Activated CD4-positive, alpha-beta T cell treated with anti-CD3 and anti-CD28 coated beads, Interleukin-2, amount 50 U/mL, for 16 hours (primary cell): ENCODE measurements at places on chromosomes 12 and 14.
A peak's percentile ranks its signal among the peaks of the same experiment; 100 is the strongest.

GRCh38 chr12:3305464-3305863 is 185.5 kb upstream of the PRMT8 start:
- no peak for DNase-seq

GRCh38 chr14:48786498-48786897 is 799.7 kb downstream of the RPS29 start:
- no peak for DNase-seq

DNA sequence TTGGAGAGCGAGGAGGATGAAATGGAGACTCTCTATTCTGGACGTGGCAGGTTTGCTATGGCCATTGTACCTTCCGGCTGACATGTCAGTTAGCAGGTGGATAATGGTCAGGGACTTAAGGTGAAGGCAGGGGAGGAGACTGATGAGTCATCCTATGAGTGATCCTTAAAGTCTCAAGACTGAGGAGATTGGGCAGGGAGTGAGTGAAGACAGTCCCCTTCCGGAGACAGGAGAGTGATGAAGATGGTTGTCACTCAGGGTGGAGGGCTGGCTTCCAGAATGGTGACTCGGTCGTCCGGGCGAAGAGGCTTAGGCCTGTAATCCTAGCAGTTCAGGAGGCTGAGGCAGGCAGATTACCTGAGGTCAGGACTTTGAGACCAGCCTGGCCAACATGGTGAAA is 49.8 kb upstream of the CCDC63 start:
- DNase-seq = no peak

DNA sequence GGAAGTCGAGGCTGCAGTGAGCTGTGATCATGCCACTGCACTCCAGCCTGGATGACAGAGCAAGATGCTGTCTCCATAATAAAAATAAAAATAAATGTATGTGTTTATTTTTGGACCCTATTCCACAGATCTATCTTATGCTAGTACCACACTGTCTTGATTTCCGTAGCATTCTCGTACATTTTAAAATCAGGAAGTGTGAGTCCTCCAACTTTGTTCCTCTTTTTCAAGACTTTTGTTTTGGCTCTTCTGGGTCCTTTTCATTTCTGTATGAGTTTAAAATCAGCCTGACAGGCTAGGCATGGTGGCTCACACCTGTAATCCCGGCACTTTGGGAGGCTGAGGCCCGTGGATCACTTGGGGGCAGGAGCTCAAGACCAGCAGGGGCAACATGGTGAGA is 25.8 kb downstream of the DAO start:
- no peak for DNase-seq

- DNase-seq = no peak
Measured at GRCh38 chr12:87363497-87364084, 665.6 kb downstream of the C12orf50 start.

DNA sequence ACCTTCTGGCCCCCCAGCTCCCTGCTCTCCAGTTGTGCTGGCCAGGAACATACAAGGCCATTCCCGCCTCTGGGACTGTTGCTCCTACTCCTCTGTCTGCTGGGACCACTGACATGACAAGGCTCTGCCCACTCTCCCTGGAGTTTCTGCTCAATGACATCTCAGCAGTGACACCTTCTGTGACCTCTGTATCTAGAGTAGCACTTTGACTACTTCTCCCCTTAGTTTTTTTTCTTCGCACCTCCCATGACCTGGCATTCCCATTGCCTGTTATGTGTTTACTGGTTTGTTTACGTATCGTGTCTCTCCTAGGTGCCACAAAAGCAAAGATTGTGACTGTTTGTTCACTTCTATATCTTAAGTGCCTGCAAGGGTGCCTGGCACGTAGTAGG is 40.1 kb upstream of the TMEM263 start:
- DNase-seq = no peak

GRCh38 chr12:115394496-115395220 is 710.7 kb upstream of the TBX3 start:
- DNase-seq = no peak

GRCh38 chr12:10358131-10358530 is 31.7 kb downstream of the KLRK1 start:
- no peak for DNase-seq

- peak; percentile 48 for DNase-seq
Measured at GRCh38 chr12:76470028-76470939, 89.3 kb downstream of the OSBPL8 start.

DNA sequence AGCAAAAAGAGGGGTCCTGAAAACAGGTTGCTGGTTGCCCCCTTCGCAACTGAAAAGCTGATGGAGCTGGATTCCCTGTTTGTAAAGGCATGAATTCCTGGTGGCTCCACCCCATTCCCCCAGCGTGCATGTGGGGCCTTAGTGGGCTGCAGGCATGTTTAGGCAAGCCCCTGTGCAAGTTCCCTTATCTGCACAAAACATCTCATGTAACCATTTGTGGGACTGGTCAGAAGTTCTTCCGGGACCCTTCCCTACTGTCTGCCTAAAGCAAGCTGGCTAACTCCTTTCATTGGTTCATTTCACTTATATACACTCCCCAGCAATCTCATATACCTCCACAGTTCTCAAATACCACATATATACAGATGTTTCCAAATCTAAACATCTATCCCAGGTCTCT is 24.0 kb upstream of the HIGD1C start:
- no peak for DNase-seq

DNA sequence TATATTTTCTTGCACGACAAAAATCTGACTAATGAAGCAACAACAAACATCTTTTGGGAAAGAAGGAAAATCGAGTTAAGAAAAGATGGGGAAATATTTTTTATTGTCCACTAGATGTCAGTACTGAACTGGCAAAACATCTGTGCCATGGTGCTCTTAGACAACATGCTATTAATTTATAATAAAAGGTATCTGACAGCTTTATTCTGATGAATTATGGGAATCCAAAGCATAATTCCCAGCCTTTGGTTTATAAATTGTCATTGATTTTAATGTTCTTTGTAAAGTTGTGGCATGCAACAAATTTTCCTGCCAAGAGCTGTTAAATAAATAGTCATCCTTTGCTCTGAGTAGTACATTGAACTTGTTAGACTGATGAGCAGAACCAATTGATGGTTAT is 231.2 kb downstream of the ETNK1 start:
- peak; percentile 7 for DNase-seq

- DNase-seq = peak; percentile 3
Measured at GRCh38 chr14:47917344-47917954, 242.0 kb upstream of the MDGA2 start.

DNA sequence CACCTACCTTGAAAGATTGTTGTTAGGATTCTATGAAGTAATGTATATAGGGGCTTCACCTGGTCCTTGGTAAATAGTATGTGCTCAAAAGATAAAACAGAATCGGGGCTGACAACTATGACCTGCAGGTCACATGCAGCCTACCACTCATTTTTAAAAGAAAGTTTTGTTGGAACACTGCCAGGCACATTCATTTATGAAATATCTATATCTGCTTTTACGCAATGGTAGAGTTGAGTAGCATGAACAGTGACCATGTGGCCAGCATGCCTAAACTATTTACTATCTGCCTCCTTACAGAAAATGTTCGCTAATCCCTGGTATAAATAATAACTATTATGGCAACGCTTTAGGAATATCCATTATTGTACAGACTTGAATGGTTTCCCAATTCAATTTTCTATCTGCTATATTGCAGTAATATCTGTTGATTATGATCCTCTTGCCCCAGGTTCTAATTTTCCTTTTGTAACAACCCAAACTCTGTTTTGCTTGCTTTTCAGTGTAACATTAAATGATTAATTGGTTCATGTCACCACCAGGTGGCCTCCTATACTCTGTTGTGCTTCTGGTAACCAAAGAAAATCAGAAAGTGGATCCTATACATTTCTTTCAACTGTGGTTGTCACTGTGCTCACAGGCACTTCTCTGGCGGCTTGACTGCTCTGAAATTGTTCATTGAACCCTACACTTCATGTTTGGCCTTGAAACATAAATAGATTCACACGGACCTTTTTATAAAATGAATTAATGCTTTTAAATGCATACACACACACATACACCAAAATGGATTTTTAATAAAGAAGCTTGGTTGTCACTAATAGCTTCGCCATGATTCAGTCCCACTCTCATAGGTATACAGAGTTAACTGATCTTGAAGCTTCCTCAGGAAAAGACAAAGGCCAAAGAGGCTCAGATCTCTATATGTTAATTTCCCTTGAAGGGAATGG is 227.7 kb upstream of the NPAS3 start:
- DNase-seq = peak; percentile 26

GRCh38 chr14:104603711-104604401 is 716 bp downstream of the TMEM179 start:
- DNase-seq = no peak

DNA sequence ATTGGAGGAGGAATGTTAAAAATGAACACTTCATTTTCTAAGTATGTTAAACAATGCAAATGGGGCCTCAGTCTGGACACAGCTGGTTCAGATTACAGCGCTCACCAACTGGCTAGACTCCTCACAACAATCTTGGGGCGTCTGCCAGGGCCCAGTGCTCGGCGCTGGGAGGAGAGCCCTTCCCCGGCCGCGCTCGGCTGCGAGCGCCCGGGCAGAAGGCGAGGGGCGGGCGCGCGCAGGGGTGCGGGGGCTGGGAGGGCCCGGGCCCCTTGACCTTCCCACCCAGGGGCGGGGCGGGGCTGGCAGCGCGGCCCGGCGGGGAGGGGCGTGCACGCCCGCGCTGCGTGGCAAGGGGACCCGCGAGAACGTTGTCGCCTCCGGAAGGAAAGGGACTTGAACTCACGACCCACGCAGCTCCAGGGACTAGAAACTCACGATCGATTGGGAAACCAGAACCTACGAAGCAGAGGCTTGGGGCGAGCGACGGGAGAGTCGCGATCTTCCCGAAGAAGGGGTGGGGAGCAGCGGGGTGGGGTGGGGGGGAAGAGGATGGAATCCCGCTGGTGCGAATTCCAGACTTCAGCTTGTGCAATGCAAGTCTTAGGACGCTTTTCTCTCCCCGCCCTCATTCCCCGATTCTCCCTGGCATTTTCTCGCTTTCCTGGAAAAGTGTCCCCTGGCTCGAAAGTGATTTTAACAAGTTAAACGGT is at the start of gene FBLN5:
FBLN5 (minus strand) TSS at position 220 of the 710 bp plus-strand sequence. CDS start 465 bp downstream, outside the sequence.
- DNase-seq = peak; percentile 33

DNA sequence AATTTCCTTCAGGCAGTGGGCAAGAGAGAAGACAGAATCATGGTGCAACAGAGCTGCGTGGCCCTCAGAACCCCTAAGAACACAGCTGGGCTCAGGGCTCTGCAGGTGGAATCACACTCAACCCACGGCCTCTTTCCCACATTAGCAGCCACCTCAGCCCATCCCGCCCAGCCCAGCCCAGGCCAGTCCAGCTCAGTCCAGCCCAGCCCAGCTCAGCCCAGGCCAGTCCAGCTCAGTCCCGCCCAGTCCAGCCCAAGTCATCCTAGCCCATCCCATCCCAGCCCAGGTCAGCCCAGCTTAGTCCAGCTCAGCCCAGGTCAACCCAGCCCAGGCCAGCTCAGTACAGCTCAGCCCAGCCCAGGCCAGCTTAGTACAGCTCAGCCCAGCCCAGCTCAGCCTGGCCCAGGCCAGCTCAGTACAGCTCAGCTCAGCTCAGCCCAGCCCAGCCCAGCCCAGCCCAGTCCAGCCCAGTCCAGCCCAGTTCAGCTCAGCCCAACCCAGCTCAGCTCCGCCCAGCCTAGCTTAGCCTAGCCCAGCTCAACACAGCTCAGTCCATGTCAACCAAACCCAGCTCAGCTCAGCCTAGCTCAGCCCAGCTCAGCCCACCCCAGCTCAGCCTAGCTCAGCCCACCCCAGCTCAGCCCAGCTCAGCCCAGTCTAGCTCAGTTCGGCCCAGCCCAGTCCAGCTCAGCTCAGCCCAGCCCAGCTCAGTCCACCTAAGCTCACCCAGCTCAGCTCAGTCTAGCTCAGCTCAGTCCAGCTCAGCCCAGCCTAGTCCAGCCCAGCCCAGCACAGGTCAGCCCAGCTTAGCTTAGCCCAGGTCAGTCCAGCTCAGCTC is 183.1 kb downstream of the TMEM121 start:
- no peak for DNase-seq

DNA sequence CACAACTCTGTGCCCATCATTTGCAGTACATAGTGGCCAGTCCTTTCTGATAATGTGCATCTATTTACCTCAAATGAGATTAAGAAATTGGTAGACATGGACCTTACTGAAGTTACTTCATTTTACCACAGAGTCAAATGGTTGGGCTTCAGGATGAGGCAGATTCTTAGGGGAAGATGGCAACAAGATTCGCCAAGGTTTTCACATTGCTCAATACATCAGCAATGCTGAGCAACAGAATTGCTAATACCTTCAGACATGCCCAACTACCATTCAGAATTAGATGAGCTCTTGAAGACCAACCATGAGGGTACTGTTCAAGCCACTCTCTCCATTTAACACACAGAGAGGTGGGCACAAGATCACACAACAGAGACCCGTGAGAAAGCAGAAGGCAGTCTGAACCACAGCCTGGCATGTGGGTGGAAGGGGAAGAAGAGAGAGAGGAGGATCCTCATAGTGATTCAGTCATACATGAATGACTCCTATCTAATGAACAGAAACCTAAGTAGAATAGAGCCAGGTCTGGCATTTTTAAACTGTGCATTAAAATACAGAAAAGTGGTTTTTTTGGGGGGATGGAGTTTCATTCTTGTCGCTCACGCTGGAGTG is 28.5 kb downstream of the CPM start:
- DNase-seq = no peak

GRCh38 chr14:68283378-68284123 is 464.0 kb downstream of the RAD51B start:
- peak; percentile 70 for DNase-seq

GRCh38 chr12:98446682-98447081 is 68.7 kb upstream of the TMPO start:
- no peak for DNase-seq

GRCh38 chr12:111201036-111201435 is 167.9 kb downstream of the PHETA1 start:
- no peak for DNase-seq

DNA sequence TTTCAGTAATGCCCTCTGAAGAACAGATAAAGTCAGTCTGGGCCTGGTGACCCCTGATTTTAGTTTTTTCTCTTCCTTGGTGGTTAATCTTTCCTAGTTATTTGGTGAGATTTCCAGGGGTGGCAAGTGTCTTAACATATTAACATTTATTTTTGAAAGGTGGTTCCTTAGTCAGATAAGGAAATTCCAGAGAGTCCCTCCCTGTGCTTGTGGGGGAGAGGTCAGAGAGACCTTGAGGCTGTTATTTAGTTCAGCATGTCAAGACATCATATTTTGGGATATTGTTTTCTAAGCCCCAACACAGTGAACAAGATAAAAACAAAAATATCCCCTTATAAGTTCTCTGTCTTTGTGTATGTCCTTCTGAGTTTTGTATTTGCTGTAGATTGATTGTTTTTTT is 9.5 kb upstream of the LUM start:
- DNase-seq = no peak

- DNase-seq = no peak
Measured at GRCh38 chr12:49293056-49293956, 1.6 kb upstream of the PRPH start.

- no peak for DNase-seq
Measured at GRCh38 chr12:97899956-97900355, 437.4 kb downstream of the RMST start.

GRCh38 chr12:100331871-100332270 is 25.0 kb upstream of the SLC17A8 start:
- DNase-seq = no peak

DNA sequence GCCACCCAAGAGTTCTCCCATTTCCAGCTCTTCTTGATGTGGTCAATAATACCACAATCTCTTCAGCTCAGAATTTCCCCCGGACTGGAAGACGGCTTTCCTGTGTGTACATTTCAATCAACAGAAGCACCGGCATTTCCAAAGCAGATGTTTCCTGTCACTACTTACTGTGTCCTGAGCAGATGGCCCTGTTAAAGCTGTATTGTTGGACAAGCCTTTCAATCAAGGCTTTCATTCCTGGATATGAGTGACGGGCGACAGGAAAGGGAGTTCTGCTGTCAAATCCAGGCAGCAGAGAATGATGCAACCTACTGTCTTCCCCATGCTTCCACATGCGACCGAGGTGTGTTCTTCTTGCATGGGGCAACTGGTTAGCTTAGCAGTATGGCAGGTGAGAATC is 76.4 kb upstream of the CCDC60 start:
- no peak for DNase-seq
